Naive B cell (primary cell): ENCODE measurements at places on chromosomes 16 and 17. TPM values are rescaled to one million over a fixed set of nuclear protein-coding genes. Genes with fewer than 3 reads are reported as not detected.

CTU2 gene
- 15.2 TPM for polyA plus RNA-seq

GRCh38 chr16:22373662-22374310, 633 bp downstream of the CDR2 start:
- peak; percentile 25 for DNase-seq
- no peaks in the 10 kb centered on the region for H3K27me3 ChIP-seq
- peaks cover 9% of the 10 kb centered on the region for H3K4me1 ChIP-seq
- H3K36me3 ChIP-seq, result no peaks in the 10 kb centered on the region

GRIN2A gene
- polyA plus RNA-seq, result 0.53 TPM

DNA sequence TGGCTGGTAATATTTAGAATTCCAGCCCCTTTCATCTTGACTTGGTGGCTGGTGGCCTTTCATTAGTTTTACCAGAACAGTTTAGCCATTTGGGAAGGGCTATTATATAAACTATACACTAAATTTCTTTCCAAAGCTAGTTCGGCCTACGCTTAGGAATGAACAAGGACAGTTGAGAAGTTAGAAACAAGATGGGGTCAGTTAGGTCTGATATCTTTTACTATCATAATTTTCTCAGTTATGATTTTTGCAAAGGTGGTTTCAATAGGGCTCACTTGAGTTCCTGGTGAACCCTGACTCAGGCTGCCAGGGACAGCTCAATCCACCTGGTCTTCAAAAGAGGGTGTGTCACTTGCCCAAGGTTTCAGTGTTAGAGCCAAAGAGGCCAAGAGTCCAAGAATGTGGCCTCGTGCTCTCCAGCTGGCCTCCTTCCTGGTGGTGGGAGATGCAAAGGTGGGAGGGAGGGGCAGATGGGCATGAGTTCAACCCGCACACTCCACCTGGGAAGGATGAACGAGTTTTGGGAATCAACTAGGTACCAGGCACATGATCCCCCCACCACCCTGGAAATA, 4.0 kb upstream of the PHOSPHO1 start:
- peaks cover 18% of the 10 kb centered on the region for H3K27me3 ChIP-seq
- H3K36me3 ChIP-seq, result no peaks in the 10 kb centered on the region
- H3K4me3 ChIP-seq, result no peak overlapping the region
- H3K27ac ChIP-seq, result no peak overlapping the region

DNA sequence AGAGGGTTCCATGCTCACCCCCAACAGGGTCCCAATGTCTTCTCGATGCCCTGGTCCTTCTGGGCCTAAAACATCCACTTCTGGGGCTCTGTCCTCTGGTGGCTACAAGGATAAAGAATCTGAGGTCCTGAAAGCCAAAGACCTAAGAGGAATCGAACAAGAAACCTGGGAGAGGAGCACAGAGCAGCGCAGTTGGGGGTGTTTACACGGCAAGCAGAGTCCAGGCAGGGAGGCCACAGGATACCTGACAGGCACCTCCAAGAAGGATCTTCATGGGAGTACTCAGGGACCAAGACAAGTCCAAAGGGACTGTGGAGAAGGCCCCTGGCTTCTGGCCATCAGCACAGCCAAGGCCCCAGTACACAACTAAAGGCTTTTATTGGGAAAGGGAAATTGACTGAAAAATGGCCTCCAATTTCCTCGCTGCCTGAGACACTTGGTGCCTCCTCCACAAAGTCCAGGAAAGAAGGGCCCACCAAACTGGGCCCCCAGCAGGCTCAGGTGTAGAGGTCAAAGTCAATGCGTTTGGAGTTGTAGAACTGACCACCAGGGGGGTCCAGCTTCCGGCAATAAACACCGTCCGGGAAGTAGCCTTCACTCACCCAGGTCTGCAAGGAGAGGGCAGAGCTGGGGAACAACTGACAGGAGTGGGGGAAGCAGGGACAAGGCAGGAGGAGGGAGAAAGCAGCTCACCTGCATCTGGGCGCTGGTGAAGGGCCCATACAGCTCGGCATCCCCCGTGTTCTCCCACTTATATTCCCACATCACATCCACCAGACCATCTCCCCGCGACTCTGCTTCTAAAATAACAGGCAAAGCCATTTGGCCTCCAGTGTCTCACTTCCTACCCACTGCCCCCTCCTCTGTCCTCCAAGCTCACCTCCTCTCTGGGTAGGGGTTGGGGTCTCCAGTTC, 2.4 kb downstream of the CD2BP2 start:
- no peak for DNase-seq
- no peak overlapping the region for H3K27ac ChIP-seq
- peaks cover 84% of the 10 kb centered on the region for H3K4me1 ChIP-seq
- H3K36me3 ChIP-seq, result no peaks in the 10 kb centered on the region
- peak overlapping the region; percentile 73 for H3K4me3 ChIP-seq
- H3K27me3 ChIP-seq, result no peaks in the 10 kb centered on the region

DNA sequence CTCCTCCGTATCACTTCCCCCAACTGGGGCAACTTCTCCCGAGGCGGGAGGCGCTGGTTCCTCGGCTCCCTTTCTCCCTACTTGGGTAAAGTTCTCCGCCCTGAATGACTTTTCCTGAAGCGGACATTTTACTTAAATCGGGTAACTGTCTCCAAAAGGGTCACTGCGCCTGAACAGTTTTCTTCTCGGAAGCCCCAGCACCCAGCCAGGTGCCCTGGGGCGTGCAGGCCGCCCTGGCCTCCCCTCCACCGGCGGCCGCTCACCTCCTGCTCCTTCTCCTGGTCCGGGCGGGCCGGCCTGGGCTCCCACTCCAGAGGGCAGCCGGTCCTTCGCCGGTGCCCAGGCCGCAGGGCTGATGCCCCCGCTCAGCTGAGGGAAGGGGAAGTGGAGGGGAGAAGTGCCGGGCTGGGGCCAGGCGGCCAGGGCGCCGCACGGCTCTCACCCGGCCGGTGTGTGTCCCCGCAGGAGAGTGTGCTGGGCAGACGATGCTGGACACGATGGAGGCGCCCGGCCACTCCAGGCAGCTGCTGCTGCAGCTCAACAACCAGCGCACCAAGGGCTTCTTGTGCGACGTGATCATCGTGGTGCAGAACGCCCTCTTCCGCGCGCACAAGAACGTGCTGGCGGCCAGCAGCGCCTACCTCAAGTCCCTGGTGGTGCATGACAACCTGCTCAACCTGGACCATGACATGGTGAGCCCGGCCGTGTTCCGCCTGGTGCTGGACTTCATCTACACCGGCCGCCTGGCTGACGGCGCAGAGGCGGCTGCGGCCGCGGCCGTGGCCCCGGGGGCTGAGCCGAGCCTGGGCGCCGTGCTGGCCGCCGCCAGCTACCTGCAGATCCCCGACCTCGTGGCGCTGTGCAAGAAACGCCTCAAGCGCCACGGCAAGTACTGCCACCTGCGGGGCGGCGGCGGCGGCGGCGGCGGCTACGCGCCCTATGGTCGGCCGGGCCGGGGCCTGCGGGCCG, 1.6 kb downstream of the HIC1 start:
- H3K4me3 ChIP-seq, result peak overlapping the region; percentile 76
- H3K36me3 ChIP-seq, result peaks cover 7% of the 10 kb centered on the region
- H3K27ac ChIP-seq, result no peak overlapping the region
- no peak for DNase-seq
- H3K27me3 ChIP-seq, result peaks cover 18% of the 10 kb centered on the region

GRCh38 chr17:81434072-81434471, 38.8 kb downstream of the BAHCC1 start:
- no peaks in the 10 kb centered on the region for H3K36me3 ChIP-seq
- H3K27me3 ChIP-seq, result peaks cover 15% of the 10 kb centered on the region
- DNase-seq, result no peak
- H3K4me1 ChIP-seq, result peaks cover 5% of the 10 kb centered on the region
- H3K27ac ChIP-seq, result no peak overlapping the region

GRCh38 chr17:57619061-57619937, 125.8 kb downstream of the CCDC182 start:
- no peaks in the 10 kb centered on the region for H3K27me3 ChIP-seq
- no peak for DNase-seq
- peaks cover 18% of the 10 kb centered on the region for H3K4me1 ChIP-seq
- H3K27ac ChIP-seq, result peak overlapping the region; percentile 82
- H3K36me3 ChIP-seq, result no peaks in the 10 kb centered on the region
